D341Med (cell line): ENCODE measurements at places on chromosomes 3 and 15.

DNA sequence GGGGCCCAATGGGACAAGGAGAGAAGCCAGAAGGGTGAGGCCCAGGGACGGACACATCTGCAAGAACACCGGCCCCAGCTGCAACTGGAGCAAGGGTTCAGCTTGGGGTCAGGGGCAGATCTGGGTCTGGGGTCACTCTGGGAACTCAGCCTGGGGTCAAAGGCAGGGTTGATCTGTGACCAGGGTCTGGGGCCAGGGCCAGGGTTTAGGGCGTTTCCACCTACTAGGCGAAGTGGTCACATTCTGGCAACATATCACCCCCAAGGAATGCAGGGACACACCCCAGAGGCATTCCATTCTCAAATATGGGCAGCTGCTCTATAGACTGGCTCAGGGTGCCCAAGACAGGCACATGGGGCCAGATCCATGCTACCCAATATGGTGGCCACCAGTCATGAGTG, 9.0 kb downstream of the UROC1 start:
- no peak for DNase-seq

GRCh38 chr3:65734382-65734781, 304.3 kb downstream of the MAGI1 start:
- no peak for DNase-seq

GRCh38 chr3:153215966-153216365, 53.9 kb downstream of the RAP2B start:
- DNase-seq = no peak

DNA sequence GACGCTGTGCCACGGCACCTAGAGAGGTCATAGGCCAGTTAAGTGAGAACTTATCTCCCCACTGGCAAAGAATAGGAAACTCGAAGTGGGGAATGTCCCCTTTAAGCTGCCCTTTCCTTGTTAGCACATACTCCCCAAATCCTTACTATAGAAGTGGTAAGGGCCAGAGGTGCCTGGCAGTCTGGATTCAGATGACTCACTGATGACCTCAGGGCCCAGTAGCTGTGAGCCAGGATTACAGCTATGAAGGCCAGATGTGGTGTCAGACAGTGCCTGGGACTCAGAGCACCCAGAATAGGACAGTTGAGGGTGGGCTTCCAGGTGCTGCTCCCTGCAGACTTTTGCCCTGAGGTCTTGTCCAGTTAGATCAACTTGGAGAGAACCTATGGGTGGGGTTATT, 37.7 kb downstream of the PDIA5 start:
- no peak for DNase-seq

DNA sequence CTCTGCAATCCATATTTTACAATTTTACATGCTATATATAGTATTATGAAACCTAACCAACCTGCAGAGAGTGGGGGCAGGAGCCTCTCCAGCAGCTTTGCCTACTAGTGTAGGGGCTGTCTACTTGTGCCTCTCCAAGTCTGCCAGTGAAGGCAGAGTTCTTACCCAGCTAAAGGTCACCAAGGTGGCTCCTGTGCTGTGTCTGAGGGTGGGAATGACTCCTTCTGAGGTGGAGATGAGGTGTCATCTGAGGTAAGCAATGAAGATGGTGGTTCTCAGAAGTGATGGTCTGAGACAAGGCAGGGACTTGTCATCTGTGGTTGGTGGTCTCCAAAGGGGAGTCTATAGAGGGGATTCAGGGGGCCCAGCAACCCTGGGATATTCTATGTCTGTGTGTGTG, 47.5 kb downstream of the SACM1L start:
- no peak for DNase-seq

DNA sequence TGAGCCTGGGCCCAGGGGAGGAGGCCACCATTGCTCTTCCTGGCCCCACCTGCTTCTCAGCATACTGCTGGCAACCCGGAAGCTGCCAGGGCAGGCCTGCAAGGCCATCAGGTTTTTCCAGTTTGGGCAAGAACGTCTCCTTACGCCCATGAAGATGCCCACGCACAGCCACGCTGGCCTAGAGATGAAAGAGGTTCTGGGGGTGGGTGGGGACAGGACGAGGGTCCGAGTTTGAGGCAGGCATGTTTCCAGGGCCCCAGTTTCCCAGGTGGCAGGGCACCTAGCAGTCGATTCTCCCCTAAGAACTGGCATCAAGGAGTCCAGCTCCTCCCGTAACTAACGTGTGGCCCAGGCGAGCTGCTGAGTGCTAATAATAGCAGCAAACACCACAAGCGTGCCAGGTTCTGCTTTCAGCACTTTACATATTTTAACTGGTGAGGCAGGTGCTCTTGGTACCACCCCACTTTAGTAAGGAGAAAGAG, 45.8 kb downstream of the ZNF710 start:
- no peak for DNase-seq

GRCh38 chr3:111080413-111080812, 8.8 kb downstream of the NECTIN3 start:
- peak; percentile 16 for DNase-seq

- DNase-seq = no peak
Observed at GRCh38 chr3:62214850-62215249, 158.5 kb downstream of the FEZF2 start.

DNA sequence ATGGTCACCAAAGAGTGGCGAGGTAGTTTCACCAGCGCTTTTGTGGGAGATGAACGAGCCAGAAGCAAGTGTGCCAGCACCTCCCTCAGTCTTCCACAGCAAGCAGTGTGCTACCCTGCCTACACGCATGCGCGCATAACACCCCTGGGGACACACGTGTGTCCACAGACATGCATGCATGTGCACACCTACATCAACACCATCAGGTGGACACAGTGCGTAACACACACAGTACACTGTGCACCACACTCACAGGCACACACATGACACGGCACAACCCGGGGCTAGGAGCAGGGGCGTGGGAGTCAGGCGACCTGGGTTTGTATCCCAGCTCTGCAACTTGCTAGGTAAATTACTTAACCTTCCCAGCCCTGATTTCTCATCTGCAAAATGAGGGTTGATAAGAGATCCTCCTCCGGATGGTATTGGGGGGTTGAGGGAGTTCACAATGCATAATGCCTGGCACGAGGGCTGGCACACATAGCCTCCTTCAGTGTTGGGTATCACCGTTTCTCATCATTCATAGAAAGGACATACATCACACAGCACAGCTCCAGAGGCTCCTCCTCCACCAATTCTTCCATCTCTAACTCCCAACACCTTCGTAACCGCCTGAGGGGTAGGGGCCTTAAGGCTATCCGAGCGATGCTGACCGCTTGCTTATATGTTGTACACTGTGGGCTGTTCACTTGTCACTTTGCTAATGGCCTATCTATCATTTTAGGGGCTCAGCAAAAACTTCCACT, 174.9 kb downstream of the SMAD6 start:
- DNase-seq = no peak

GRCh38 chr3:50503504-50504342, at the start of gene CACNA2D2:
Gene CACNA2D2, minus strand, starts transcription at chr3:50503634. Its CDS starts 211 bp downstream, at chr3:50503423.
- DNase-seq = peak; percentile 91
